Progenitor cell of endocrine pancreas (in vitro differentiated cells): ENCODE measurements at places on chromosomes 2 and 18.

GRCh38 chr2:188349019-188349418 is 57.3 kb downstream of the GULP1 start:
- DNase-seq, result no peak

- no peak for DNase-seq
These were observed 171.4 kb upstream of the EPAS1 start for GRCh38 chr2:46125798-46126197.

- no peak for DNase-seq
These were observed 15.0 kb downstream of the PDCL3 start for GRCh38 chr2:100577777-100578176.

DNA sequence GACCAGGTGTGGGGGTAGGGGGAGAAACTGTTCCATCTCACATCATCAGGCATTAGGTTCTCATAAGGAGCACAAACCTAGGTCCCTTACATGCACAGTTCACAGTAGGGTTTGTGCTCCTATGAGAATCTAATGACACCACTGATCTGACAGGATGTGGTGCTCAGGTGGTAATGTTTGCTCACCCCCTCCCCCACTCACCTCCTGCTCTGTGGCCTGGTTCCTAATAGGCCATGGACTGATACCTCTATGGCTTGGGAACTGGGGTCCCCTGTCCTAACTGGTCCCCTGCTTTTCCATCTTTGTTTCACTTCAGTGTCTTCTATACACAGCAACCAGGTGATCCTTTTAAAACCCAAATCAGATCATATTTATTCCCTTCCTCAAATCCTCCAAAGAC is 267.8 kb downstream of the TNS1 start:
- no peak for DNase-seq

DNA sequence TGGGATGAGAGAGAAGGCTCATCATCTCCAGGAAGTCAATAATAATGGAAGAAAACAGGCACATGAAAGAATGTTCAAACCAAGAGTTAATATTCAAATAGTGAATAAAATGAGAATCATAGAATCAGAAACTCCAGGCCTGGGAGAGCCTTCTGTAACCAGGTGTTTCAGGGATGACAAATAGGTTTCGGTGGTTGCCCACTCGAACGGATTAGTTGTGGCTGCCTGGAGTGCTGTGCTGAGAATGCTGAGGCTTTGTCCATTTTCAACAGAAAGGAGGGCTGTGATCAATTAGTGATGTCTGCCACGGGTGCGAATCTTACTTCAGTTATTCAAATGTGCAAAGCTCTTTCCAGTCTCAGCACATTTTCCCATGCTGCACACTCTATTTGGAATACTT is 227.3 kb downstream of the INSIG2 start:
- no peak for DNase-seq

DNA sequence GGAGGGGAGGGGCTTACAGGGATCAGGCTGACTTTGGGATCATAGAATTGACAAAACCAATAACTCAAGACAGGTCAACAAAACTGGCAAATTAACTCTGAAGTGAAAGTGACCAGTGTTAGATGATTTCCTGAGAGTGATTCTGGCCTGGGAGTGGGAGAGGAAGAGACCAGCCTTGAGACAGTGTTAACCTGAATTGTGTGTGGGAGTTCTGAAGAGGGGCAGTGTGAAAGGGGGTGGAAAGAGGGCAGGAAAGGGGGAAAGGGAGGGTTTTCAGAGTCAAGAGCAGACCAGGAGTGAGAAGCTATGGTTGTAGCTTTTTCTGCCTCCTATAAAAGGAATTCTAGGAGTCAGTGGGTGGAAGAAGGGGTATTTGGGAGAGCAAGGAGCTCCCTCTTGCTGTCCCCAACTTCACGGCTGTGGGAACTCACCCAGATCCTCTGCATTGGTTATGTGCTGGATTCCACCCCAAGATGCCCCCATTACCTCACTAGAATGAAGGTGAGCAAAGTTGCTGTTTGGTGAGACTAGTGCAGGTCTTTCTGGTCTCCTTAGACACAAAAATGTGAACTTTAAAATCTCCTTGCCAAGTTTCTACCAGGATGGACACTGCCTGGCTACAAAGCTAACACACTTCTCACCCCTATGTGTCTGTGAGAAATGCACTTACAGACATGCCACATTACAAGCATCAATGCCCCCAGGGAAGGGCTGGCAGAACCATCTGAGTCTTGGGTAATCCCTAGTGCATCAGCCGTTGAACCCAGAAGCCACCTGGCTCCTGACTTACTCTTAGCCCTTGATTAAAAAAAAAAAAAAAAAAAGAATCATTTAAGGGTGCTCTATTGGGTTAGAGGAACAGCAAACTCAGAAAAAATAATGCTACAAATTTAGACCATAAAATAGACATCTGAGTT is 61.6 kb downstream of the BMP10 start:
- DNase-seq, result no peak

GRCh38 chr18:11310476-11311086 is 161.2 kb upstream of the PIEZO2 start:
- DNase-seq, result peak; percentile 25

- no peak for DNase-seq
These were observed 7.2 kb downstream of the AGAP1 start for GRCh38 chr2:235500761-235501672.

DNA sequence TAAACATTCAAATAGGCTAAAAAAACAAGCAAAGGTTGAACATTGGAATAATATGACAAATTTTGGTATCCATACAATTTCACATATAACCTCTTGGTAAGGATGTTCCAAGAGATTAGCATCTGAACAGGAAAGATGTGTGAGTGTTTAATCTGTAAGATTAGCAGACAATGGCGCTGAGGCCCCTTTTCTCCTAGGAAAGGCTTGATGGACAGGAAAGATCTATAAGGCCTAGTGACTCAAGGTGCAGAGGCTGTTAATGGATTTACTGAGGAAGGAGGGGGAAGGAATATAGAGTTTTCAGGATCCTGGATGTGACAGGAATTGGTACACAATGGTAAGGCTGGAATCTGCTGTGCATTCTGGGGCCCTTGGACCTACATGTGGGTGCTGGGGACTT is 48.1 kb upstream of the SMAD2 start:
- no peak for DNase-seq

- no peak for DNase-seq
These were observed 148.0 kb downstream of the DNER start for GRCh38 chr2:229566370-229566769.

GRCh38 chr2:103945083-103945482 is 908.8 kb upstream of the POU3F3 start:
- no peak for DNase-seq

- no peak for DNase-seq
These were observed 144.7 kb upstream of the CREB1 start for GRCh38 chr2:207385076-207385475.
